Stimulated activated CD4-positive, alpha-beta T cell treated with anti-CD3 and anti-CD28 coated beads, TNF-alpha, amount 100 ng/mL, for 4 hours (primary cell): ENCODE measurements at places on chromosomes 3 and 15.

DNA sequence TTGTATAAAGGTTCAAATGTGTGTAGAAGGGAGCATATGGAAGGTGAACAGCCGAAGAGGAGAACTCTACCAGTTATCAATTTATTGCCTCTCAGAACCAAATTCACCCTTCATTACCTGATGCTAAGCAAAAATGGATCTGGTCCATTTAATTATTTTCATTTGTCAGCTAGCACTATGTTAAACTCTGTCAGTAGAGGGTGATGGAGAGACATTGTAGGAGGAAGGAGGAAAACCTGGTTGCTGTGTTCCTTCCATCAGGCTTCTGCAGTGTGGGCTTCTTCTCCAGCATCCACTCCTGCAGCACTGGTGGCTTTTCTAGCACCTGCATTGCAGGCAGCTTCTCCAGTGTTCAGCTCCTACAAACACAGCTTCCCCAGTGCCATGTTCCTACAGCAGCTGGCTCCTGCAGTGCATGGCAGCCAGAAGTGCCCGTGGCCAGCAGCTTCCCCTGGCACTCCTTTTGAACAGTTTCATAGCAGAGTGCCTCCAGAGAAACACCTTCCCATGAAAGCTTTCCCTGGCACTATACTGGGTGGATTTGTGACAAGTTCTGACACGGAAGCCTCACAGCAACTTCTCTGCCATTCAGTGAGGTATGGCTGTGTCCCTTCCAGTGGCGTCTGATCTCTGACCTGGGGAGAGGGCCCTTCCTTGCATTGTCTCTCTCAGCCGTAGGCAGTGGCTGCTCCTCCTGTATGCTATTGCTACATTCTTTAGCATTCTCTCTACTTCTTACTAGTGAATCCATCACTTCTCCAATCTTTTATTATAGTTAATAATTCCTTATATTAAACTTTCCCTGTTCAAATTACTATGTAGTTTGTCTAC is 14.6 kb upstream of the IL17RD start:
- DNase-seq, result no peak

GRCh38 chr3:102353805-102354204 is 81.0 kb upstream of the ZPLD1 start:
- no peak for DNase-seq

DNA sequence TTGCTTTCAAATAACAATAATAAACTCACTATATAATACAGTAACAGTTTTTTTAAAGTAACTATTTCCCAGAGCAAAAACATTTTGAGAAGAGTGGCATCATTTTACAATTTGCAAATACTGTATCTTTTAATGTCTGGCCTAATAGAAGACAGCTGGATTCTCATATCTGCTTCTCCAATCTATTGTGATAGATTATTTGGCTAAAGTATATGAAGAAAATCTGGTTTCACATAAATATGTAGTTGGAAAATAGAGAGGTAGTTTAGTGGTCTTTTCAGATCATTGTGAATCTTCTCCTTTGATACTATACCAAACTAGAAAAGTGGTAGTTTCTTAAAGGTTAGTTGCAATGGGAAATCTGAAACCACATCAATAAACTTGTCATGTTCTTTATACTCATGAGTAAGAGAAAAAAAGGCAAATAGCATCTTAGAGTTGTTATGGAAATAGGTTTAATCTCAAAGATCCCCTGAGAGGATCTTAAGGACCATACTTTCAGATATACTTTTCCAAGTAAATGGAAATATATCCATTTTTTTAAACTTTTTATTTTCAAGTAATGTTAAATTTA is 124.8 kb upstream of the NR2E3 start:
- DNase-seq, result no peak

- no peak for DNase-seq
Measured at GRCh38 chr15:65132878-65133547, 595 bp downstream of the PDCD7 start.

GRCh38 chr3:20527368-20527767 is 341.4 kb upstream of the SGO1 start:
- no peak for DNase-seq

DNA sequence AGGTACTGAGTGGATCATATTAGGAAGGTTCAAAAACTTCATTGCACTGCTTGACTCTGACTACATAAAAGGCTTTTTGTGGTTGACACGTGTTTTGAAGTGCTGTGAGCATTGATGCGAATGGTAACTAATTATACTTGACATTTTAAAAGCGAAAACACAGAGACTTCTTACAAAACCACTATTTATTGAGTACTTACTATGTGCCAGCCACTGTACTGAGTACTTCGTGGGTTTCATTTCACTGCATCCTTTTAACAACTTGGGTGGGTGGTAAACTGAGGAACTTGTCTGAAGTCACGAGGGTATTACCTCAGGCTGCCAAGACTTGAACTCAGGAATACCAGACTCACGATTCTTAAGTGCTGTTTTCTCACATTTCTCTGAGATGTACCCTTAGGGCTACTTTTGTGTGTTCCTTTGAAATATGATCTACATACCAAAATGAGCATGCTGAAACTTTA is 45.3 kb upstream of the PPP4R2 start:
- no peak for DNase-seq

DNA sequence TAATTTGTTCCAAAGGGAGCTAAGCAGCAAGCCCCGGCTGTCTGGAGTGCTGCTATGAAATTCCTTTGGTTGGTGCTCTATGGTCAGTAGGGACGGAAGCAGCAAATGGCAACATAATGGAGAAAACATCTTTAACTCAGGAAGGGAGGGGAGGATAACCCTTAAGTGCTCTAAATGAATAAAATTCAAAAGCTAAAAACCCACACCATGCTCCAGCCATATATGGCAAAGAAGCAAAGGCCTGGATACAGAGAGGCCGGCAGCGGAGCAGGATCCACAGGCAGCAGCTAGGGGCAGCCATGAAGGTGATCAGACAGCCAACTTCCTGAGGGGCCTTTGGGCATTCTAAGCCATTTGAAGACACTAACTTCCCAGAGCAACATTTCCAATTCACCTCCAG is 38.9 kb downstream of the IL17RD start:
- no peak for DNase-seq

DNA sequence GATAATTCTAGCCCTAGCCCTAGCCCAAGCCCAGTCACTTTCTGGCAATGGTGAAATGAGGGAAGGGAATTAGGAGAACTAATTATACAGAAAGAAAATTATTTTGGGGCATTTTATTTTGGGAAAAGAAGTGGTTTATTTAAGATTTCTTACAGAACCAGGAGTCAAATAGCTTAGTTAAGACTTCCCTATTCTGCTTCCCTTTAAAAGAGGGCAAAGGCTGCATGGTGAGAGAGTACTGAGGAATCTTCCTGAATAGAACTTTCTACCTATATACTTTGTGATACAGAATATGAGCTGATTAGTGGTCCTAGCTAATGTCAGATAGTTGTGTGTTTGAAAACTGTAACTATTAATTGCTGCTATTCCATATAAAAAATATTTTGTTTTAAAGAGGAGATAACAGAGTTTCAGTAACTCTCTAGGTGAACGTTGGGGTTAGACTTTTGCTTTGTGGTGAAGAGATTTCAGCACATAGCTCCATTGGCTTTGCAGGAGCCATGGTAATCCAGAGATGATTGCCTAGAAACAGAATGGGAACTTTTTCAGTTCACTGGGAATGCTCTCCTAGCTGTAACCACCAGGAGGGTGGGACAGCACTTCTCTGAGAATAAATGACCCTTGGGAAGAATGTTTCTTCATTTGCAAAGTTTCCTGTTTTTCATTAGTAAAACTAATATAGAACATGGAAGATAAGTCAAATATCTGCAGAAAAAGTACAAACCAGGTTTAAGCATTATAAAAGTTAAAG is 5.3 kb upstream of the GCSAM start:
- no peak for DNase-seq

GRCh38 chr15:57031605-57032004 is 113.2 kb downstream of the TCF12 start:
- no peak for DNase-seq

GRCh38 chr3:10772271-10773161 is 43.5 kb upstream of the SLC6A11 start:
- no peak for DNase-seq

DNA sequence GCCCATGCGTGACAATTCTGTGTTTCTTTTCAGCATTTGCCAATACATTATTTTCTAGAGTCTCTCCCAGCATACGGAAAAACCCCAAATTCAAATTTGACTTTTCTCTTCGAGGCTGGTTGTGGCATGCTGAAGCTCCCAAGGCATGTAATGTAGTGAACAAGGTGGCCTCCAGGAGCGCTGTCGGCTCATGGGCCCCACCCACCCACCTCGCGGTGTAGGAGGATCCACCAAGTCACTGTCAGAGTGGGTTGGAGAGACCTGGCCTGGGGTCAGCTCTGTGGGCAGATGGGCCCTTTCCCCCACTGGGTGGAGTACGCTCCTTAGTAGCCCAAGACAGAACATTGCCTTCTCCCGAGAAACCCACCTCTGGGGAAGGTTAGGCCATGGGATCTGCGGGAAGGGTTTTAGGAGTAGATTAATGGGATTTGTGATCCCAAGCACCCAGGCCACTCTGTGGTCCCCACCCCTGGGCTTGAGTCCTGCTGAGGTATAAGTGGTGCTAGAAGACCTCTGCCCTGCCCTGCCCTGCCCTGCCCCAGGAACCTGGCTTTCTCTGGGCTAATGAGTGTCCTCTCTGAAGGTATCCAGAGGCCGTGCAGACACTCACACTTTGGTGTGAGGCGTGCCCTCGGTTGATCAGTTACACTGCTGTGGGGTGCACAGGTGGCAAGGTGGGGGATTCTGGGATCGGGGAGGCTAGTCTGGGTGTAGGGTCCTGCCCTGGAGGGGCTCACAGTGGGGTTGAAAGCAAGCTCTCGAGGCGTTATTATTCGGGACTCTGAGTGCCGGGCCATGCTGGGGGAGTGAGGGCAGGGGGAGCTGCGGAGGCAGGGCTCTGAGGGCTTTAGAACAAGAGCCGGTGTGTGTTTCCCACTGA is 97.9 kb downstream of the APBA2 start:
- no peak for DNase-seq

DNA sequence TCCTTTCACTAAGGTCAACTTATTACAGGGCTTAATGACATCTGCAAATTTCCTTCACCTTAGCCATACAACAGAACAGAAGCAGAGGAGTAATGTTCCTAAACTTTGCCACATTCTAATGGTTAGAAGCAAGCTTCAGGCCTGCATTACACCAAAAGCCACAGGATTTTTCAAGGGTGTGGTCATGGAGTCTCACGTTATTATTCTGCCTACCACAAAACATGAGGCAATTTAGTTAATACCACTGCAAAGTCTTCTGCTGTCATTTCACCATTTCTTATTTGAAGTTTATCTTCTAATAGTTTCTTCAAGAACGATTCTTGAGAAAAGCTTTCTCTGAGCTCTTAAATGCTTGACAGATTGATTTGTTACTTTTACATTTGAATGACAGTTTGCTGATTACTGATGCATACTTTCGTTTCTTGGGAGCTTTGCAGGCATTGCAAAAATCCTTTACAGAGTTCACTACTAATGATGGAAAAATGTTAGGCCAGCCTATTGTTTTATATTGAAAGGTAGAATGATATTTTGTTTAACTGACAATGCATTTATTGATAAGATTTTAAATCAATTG is 1257.1 kb downstream of the NSUN3 start:
- DNase-seq, result no peak

- DNase-seq, result no peak
Measured at GRCh38 chr3:63949005-63949404, 36.8 kb upstream of the SCAANT1 start.

DNA sequence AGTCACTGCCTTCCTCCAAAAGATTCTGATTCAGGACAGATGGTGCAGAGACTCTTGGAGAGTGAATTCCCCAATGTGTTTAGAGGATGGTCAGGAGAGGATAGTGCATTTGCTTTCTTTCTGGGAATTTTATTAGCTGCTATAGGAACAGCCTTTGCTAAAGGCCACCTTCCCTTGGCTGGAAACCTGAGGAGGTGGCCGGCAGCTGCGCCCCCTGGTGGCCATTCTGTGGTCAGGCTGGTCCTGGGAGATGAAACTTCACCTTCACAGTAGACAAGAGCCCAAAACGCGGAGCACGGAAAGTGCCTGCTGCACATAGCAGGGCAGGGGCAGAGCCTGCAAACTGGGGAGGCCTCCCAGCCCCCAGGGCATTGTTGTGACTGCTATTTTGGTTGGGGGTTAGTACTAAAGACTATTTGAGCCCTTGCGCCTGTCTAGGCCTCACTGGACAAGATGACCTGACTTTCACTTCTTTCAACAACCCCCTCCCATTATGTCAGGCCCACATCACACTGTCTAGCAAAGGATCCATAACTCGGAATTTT is 34.3 kb downstream of the SEC22C start:
- peak; percentile 53 for DNase-seq

DNA sequence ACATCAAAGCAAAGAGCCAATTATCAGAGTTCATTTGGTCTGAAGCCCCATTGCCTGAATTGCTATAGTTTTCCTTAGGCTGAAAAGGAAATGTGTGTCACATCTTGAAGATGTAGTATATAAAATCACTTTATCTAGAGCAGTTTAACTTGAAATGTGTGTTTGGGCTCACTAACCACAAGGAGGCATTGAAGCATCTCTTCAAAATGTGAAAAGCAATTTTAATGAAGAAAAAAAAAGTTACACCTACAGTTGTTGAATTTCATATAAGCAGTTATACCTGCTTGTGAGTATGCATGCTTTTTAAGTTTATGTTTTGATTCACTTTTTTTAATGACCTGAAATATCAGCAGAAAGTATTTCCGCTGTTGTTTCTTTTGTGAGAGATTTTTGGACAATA is 129.3 kb downstream of the IQCH start:
- no peak for DNase-seq

DNA sequence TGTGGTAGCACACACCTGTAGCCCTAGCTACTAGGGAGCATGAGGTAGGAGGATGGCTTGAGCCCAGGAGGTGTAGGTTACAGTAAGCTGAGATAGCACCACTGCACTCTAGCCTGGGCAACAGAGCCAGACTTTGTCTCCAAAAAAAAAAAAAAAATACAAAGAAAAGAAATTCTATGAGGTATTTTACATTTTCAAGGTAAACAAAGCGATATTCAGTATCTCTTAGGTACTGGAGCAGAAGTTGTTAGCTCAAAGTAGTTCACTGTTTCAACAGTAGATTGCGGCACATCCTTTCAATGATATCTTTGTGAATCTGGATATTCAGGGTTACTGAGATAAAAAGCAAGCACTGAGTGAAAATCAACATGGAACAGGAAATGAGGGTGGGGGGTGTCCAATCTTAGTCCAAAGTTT is 318.5 kb downstream of the ZNF621 start:
- DNase-seq, result no peak

- no peak for DNase-seq
Measured at GRCh38 chr3:148707601-148708380, 10.1 kb downstream of the AGTR1 start.

- DNase-seq, result no peak
Measured at GRCh38 chr3:151431940-151432339, 28.9 kb downstream of the IGSF10 start.

DNA sequence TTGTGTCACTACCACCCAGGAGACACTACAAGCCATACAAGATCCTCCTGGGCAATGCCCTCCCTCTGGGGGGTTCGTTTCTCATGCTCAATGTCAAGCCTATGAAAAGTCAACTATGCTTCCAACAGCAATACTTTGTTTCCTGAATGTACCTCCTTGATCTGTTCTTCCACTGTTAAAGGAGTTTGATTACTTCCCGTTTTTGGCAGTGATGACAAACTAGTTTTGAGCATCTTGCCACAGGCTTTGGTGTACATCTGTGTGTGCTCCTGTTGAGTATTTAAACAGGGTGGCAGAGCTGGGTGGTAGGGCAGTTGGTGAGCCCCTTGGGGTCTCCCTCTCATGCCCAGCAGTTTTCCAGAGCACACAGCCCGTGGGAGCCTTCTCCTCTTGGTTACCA is 81.4 kb downstream of the IL12A start:
- no peak for DNase-seq
